Prostate gland (tissue), 2 donors: ENCODE measurements at places on chromosomes 11 and 22. TPM values are rescaled to one million over a fixed set of nuclear protein-coding genes. Genes with fewer than 3 reads are reported as not detected.

SPDYC gene
- not detected for total RNA-seq

DNA sequence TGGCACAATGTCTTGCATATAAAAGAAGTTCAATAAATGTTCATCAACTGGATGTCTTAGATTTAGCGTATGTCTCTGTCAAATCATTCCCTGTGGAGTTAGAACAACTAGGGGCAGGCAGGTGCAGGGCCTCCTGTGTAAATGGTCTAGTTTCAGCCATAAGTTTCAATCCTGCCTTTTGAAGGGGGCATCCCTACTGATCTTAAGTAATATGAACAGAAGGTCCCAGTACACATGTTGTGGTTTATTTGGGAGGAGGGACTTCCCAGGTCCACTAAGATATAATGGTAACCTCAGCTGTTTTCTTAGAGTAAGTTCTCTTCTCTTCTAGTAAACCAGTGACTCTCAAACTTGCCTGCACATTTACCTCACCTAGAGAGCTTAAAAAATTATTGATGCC, 19.8 kb downstream of the TTC12 start:
- DNase-seq, result no peak

DNA sequence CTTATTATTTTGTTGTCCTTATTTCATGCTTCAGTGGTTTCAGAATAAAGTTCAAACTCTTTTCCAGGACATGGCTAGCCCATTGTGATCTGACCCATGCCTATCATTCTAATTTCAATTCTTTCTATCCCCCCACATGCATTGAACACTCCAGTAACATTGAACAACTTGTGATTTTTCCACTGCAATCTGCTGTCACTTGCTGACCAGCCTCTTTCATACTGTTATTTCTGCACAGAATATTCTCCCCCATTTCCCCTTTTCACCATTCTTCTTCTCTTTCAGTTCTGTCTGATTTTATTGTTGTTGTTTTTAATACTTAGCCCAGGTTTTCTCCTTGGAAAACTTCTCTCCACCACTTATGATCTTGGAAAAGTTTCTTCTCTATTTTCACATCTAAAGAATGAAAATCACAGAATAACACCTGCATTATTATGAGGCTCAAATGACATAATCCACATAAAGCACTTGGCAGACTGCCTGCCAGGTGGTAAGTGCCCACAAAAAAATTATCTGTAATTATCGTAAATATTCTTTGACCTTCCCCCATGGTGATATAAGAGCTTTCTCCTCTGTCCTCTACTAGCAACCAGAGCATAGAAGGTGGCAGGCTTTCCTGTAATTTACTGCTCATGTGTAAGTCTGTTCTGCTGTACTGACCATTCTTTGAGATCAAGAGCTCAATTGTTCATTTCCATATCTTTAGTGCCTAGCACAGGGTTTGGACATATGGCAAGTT, 51.9 kb upstream of the EED start:
- no peak for DNase-seq

DNA sequence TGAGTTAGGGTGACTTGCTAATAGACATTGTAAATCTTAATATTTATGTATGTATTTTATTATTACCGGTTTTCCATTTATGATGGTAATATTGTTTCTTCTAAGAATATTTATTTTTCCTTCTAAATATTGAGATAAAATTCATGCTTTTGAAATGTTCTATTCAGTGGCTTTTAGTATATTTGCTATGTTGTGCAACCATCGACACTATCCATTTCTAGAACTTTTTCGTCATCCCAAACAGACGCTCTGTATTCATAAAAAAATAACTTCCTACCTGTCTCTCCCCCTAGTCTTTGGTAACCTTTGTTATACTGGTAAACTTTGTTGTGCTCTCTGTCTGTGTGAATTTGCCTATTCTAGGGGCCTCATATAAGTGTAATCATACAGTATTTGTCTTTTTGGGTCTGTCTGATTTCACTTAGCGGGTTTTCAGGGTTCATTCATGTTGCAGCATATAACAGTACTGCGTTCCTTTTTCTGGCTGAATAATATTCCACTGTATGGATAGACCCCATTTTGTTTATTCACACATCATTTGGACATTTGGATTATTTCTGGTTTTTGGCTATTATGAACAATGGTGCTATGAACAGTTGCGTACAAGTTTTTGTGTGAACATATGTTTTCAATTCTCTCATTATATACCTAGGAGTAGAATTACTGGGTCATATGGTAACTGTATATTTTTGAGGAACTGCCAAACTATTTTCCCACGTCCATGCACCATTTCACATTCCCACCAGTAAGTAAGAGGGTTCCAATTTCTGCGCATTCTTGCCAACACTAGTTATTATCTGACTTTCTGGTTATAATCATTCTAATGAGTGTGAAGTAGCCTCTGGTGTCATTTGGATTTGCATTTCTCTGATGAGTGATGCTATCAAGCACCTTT, 15.9 kb downstream of the NEAT1 start:
- no peak for DNase-seq

UBQLNL gene
- 1.6 TPM for total RNA-seq

DNA sequence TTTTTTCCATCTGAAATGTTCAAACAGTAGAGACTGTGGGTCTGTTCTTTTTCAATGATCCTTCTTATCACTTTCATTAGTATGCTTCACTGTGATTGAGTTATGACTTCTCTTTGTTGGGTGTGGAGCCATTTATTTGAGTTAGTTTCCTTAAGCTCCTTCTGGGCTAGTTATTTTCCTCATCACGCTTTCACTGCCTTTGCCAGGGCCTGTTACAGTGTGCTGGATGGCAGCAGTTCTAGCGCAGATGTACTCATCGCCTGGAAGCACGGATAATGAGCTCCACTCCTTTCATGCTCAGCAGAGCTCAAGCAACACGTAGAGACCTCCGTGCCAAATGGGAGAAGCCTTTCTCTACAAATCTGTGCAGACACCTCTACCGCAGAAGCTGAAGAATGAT, 7.0 kb upstream of the ARHGAP42 start:
- no peak for DNase-seq

GRCh38 chr11:36870361-36870760, 272.3 kb upstream of the RAG2 start:
- no peak for DNase-seq

- peak; percentile 79 for DNase-seq
These were observed 115.8 kb upstream of the PITPNB start for GRCh38 chr22:28034760-28035401.

- no peak for DNase-seq
These were observed 38.7 kb downstream of the CD82 start for GRCh38 chr11:44604171-44604581.

DNA sequence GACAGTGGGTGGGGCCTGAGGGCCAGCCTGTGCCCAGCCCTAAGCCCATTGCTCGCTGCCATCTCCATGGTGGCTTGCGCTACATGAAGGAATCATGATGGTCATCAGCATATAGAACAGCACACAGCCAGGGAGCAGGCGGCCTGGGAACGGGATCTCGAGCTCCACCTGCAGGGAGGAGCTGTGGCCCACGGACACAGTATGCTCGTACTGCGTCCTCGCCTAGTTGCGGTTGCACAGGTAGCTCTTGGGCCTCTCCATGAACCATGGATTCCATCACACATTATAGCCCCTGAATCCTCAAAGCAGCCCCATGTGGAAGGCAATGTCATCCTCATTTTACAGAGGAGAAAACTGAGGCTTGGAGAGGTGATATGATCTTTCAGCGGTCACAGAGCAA, 15.1 kb downstream of the SEC14L4 start:
- DNase-seq, result no peak

METTL15 gene
- 8.8 TPM for total RNA-seq

TRIM51 gene
- total RNA-seq, result not detected

- no peak for DNase-seq
These were observed 3.4 kb downstream of the LRP4 start for GRCh38 chr11:46914910-46915309.

- DNase-seq, result peak; percentile 89
These were observed at the start of gene SFI1 for GRCh38 chr22:31496007-31496734. SFI1 (plus strand) TSS chr22:31496536; CDS start chr22:31508285, 11,749 bp downstream.

KRTAP5-7 gene
- total RNA-seq, result not detected

SCGB1D2 gene
- total RNA-seq, result 40.5 TPM

OR5B21 gene
- not detected for total RNA-seq

- DNase-seq, result no peak
These were observed 329.5 kb downstream of the NXPE2 start for GRCh38 chr11:115007851-115008250.

FAM180B gene
- not detected for total RNA-seq

DNA sequence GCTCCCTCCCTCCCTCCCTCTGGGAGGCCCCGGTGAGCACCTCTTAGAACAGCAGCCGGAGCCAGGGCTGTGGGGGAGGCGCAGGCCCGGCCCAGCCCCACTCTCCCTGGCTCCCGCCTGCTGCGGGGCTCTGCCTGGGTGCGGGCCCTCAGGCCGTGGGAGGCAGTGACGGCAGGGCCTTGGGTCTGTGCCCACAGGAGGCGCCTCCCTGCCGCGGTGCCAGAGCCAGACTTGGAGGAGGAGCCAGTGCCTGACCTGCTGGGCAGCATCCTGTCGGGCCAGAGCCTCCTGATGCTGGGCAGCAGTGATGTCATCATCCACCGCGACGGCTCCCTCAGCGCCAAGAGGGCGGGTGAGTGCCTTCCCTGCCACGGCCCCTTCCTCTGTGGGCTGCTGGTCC, 9.5 kb downstream of the IRF7 start:
- DNase-seq, result peak; percentile 56

OR52N5 gene
- total RNA-seq, result not detected

DNA sequence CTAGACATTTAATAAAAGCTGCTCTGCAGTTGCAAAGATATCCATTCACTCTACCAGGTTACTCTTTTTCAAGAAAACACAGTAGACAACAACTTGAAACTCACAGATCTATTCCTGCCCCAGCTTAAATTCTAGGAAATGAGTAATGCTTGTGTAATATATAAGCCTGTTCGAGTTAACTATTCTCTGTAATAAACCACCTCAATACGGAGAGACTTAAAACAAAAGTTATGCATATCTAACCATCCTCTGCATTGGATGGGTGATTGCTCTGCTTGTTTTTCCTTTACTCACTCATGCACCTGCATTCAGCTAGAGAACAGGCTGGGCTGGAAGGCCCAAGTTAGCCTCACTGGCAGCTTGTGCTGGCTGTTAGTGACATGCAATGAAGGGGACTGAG, 13.3 kb downstream of the LRRC4C start:
- no peak for DNase-seq

- no peak for DNase-seq
These were observed 10.1 kb downstream of the AIP start for GRCh38 chr11:67492801-67493547.

PRODH gene
- total RNA-seq, result 3.1 TPM

KDM4E gene
- not detected for total RNA-seq

GRCh38 chr11:64644647-64645275, 53.7 kb downstream of the SLC22A12 start:
- DNase-seq, result no peak

CHRDL2 gene
- total RNA-seq, result 0.09 TPM

GRCh38 chr11:33889296-33889695, 2.6 kb downstream of the LMO2 start:
- no peak for DNase-seq

- DNase-seq, result no peak
These were observed 15.6 kb upstream of the ARHGAP8 start for GRCh38 chr22:44736581-44737405.

GRCh38 chr11:58837707-58838388, 6.7 kb downstream of the GLYATL2 start:
- DNase-seq, result no peak

- DNase-seq, result no peak
These were observed 66.1 kb upstream of the CCDC179 start for GRCh38 chr11:22926341-22926740.

DNA sequence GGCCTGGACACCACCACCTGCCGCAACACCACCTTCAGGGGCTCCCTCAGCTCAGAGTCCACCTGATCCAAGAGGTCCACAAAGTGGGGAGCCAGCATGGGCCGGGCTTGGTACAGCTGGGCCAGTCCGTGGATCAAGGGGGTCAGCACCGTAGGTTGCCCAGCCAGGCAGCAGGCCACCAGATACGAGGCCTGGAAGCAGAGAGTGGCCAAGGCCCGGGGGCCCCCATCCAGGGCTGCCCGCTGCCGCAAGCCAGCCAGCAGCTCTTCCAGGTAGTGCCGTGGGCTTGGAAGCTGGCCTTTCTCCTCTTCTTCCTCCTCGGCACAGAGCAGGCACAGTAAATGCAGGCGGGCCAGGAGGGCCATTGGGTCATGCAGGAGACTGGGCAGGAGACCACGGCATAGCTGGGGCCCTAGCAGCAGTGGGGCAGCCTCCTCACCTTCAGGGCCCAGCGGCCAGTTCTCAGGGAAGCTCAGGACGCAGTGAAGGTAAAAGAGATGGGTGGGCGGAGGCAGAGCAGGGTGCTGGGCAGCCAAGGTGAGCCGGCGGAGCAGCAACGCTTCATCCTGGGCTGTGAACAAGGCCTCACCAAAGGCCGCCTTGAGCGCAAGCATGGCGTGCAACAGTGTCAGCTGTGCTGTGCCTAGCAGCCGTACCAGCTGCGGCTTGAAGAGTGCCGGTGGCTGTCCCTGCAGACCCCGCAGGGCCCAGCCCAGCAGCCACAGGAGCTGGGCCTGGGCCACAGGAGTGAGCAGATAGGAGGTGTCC, 1.7 kb downstream of the AP5B1 start:
- no peak for DNase-seq

P2RY2 gene
- 2.7 TPM for total RNA-seq

- DNase-seq, result no peak
These were observed 17.3 kb upstream of the INSC start for GRCh38 chr11:15097411-15097810.

- no peak for DNase-seq
These were observed 127.0 kb upstream of the CTSC start for GRCh38 chr11:88464528-88464927.

- no peak for DNase-seq
These were observed 23.2 kb upstream of the UBASH3B start for GRCh38 chr11:122632181-122632824.

- DNase-seq, result no peak
These were observed 8.2 kb downstream of the MTFP1 start for GRCh38 chr22:30433773-30434172.

DNA sequence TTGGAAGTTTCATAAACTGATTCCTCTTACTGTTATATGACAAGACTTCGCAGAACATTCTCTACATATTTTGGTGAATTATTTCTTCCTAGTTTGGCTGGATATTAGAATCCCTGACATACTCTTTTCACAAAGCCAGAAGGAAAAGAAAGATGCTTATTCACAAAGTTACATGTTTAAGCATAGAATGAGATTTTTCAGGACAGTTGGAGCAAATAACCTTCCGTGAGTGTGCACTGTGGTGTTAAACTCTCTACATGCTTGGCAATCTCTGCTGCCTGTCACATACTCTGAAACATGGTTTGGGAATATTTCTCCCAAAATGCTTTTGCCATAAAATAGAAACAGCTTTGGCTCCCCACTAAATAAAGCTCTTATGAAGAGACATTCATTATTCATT, 230.0 kb upstream of the MTNR1B start:
- DNase-seq, result no peak

KIF18A gene
- total RNA-seq, result 0.73 TPM

GRCh38 chr11:85694385-85694980, 8.5 kb upstream of the CCDC89 start:
- DNase-seq, result no peak

DNA sequence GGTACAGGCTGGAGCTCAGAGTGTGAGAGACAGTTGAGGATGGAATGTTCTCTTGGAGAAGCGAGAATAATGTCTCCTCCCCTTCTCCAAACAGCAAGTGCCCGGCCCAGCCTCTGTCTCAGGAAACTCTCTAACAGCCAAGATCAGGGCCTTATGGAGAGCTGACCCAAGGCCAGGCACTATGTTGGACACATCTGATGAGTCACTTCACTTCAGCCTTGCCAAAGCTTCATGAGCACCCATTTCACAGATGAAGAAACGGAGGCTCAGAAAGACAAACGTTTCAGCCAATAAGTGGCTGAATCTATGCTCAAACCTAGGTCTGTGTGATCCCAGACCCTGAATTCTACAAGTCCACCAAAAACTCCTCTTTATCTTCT, 22.1 kb upstream of the CHKA start:
- DNase-seq, result no peak

OAF gene
- total RNA-seq, result 17.4 TPM
